Dorsolateral prefrontal cortex (tissue), 122 donors: ENCODE measurements at places on chromosomes 16 and 17. TPM values are rescaled to one million over a fixed set of nuclear protein-coding genes. Genes with fewer than 3 reads are reported as not detected.

TM4SF5 gene
- not detected for total RNA-seq

IGSF6 gene
- 2.7 TPM for total RNA-seq

SLC38A8 gene
- total RNA-seq: 7.8 TPM

TNFRSF17 gene
- not detected for total RNA-seq

MARVELD3 gene
- not detected for total RNA-seq

UBE2O gene
- total RNA-seq: 63.5 TPM

PLA2G10 gene
- total RNA-seq: not detected

AANAT gene
- 0.77 TPM for total RNA-seq

CCDC200 gene
- total RNA-seq: not detected

JPH3 gene
- total RNA-seq: 120 TPM

CHD9NB gene
- total RNA-seq: not detected

CDH5 gene
- total RNA-seq: 10.3 TPM

MED31 gene
- total RNA-seq: 26.3 TPM

ZNF469 gene
- 6.0 TPM for total RNA-seq

TBC1D3E gene
- not detected for total RNA-seq

ENPP7 gene
- not detected for total RNA-seq

ST6GALNAC1 gene
- 4.7 TPM for total RNA-seq

ATP2A1 gene
- total RNA-seq: 1.5 TPM

SLC5A11 gene
- 109 TPM for total RNA-seq

SRL gene
- total RNA-seq: 0.99 TPM

SOST gene
- total RNA-seq: 0.14 TPM

MYADML2 gene
- total RNA-seq: 3.4 TPM

CHST5 gene
- 2.5 TPM for total RNA-seq

EPX gene
- total RNA-seq: not detected

SOX8 gene
- total RNA-seq: 33.0 TPM

TBC1D3K gene
- not detected for total RNA-seq

TK2 gene
- total RNA-seq: 54.0 TPM
